ENCODE measurements at places on chromosomes 3 and 15.

- no peak for DNase-seq
Measured at GRCh38 chr3:141401573-141402475, 33.5 kb downstream of the ZBTB38 start.

DNA sequence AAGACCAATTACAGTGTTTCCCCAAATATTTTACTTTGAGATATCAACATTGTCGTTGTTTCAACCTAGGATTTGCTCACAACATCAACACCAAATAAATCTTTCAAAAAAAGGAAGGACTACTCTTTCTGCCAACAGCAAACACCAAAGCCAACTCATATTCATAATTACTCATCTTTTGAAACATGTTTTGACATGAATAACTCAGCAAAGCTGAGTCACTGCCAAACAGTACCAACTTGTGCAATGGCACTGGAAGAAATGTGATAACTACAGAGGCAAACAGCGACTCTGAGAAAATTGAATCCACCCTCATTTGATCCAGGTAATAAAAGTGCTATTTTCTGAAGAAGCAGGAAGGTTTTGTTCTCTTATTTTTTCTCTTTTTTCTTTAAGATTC lies 67.2 kb downstream of the PEX5L start:
- DNase-seq, result no peak

DNA sequence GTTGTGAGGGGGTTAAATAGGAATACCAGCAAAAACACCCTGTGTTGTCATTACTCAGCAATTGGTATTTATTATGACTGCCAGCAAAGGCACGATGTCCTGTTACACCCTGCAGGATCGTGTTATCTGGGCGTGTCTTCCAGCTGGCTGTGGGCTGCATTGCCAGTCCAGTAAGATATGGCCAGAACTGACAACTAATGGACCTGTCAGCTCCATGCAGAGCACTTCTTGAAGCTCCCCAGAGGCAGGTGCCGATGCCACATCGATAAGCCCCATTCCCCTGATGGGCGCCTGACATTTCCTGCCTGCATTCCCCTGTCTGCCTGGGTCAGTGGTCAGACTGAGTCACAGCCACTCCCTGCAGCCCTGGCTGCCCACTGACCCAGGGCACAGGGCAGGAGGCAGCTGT lies 79.7 kb upstream of the RASGRF1 start:
- DNase-seq, result no peak

GRCh38 chr15:70531576-70531975 lies 231.8 kb downstream of the UACA start:
- no peak for DNase-seq

DNA sequence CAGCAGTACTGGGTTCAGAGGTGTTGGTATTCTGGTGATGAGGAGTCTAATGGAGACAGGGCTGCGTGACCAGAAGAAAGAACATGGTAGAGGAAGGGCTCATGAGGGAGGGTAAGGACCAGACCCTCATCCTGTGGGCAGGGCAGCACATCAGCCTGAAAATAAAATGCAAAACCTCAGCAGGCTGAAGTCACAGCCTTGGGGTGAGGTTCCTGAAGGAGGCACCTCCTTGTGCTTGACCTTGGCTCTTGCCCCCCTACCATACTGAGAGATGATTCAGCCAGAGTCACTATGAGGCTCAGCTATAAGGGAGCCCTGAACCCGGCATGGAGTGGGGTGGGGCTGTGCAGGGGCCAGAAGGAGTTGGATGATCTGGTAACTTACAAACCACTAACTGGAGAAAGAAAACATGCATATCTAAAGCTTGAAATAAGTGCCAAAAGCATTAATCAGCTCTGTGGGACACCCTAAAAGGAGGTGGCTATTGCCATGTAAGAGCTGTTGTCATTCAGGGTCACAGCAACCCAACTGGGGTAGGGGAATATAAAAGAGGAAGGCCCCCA lies 60.2 kb downstream of the CORO2B start:
- no peak for DNase-seq

DNA sequence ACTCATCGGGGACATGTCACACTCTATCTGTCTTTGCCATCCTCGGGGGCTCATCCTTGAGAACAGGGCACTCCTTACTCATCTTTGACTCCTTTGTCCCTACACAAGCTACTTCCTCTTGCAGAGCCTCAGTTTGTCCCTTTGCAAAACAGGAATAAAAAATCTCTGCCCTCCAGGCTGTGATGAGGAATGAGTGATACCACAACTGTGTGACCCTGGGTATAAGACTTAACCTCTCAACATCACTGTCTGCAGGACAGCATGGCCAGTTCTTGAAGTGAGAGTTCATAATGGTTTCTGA lies 48.5 kb downstream of the IQSEC1 start:
- no peak for DNase-seq

DNA sequence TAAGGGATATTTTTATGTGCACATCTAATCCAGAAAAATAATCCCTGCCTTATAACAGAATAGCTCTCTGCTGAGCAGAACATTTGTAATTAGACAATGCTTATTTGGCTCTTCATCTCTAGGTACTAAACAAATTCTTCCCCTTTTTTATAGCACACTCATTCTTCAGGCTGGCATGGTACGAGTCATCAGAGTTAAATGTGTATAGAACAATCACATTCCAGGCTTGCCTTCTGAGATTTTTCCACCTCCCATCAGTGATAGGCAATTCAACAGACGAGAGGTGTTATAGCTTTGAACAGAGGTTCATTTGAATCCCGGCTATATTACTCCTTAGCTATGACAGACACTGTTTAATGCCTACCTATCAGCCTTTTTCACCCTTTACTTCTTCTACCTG lies 21.4 kb upstream of the SPPL2A start:
- DNase-seq, result no peak

DNA sequence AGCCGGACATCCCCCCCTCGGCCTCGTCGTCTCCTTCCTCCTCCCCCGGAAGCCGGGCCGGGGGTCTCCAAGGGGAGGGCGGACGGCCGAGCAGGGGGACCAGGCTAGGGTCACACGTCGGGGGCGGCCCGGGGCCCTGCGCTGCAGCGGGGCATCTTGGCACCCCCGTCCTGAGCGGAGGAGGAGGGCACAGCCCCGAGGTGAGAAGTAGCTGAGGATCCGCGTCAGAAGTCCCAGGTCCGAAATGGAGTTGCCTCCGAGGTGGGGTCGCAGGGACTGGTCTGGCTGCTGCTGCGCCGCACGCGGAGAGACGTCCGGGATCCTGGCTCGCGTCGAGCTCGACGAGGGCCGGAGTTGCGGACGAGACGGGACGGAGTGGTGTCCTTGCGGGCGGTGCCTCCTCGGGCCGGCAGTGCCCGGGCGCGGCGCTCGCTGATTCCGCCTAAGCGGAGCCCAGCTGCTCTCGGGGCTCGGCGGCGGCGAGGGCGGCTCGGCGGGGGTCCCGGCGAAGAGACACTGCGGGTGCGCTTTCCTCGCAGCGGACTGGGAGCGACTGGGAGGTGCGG lies at the start of gene ADCY5:
ADCY5 (minus strand) TSS at position 555 of the 566 bp plus-strand sequence; CDS start at position 10, 545 bp downstream.
- no peak for DNase-seq

GRCh38 chr15:61383421-61383820 lies 154.3 kb upstream of the RORA start:
- no peak for DNase-seq

DNA sequence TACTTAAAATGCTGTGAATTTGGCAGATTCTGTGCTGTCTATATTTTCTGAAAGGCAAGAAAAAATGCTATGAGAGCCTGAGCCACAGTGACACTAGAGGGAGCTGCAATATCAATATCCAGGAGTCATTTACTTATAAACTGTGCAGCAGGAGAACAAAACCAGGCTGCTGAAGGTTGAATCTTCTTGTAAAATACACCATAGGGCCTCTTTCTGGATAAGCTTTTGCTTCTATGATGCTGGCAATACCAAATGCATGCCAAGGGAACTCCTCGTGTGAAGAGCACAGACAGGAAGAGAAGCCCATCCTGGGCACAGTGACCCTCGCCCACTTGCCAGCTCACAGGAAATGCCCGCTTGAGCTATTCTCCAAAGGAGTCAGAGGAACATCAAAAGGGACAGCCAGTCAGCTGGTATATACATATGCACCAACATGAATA lies 48.0 kb upstream of the TSPAN3 start:
- peak; percentile 7 for DNase-seq
